Dorsolateral prefrontal cortex (tissue), 122 donors: ENCODE measurements at places on chromosomes 6 and 20.
A peak's percentile ranks its signal among the peaks of the same experiment; 100 is the strongest.

GRCh38 chr20:43840382-43841070 lies 74.1 kb upstream of the TOX2 start:
- no peak for DNase-seq

- no peak for DNase-seq
Observed at GRCh38 chr20:22686097-22686496, 101.7 kb upstream of the FOXA2 start.

DNA sequence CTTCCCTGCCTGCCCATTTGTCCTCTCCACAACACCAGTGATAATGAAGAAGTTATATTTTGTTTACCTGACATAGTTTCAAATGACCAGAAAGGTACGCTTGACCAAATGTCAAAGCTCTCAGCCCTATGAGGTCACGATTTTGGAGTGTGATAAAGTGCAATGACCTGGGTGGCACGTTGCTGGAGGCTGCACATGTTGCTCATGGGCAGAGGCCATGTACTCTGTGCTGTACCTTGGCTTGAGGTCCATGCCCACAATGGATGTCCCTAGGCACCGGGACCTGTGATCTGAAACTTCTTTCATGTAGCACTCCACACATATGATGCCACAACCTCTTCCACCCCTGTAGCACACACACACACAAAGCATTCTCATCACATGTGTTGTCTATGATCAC lies 164.0 kb upstream of the HEY2 start:
- no peak for DNase-seq

GRCh38 chr6:111854683-111855082 lies 18.6 kb downstream of the FYN start:
- DNase-seq = no peak

- DNase-seq = no peak
Observed at GRCh38 chr6:2630359-2630758, 120.4 kb downstream of the MYLK4 start.

GRCh38 chr20:24872291-24873024 lies 76.6 kb upstream of the CST7 start:
- DNase-seq = no peak

GRCh38 chr6:139151425-139152087 lies 16.7 kb downstream of the HECA start:
- DNase-seq = no peak

DNA sequence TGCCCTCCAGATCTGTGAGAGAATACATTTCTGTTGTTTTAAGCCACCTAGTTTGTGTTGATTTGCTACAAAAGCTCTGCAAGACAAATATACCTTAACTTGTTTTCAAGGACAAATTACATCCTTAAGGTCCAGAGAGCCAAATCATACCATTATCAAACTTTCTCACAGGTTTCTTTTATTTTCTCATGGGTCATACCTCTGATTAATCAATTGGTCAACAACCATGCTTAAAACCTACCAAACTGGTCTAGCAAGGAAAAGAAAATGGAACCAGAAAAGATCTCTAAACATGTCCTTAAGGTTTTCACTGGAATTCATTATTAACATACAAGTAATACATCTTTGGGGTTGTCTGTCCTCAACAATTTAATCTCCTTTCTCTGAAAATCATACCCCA lies 535.0 kb downstream of the CD83 start:
- DNase-seq = no peak

DNA sequence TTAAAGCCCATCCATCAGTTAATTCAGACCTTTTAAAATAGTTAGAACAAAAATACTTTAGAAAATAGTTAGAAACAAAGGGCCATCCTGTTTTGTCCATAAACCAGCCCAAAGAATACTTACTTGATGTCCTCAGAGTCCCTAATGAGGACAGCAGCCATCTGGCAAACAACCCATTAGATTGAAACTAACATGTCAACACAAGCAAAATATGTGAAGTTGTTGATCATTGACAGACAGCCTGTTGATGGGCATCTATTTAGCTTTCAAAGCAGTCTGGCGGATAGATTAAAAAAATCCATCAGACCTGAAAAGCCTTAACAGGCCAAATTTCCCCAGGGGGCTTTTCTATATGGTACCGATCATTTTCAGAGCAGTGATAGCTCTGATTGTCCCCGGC lies 154.2 kb upstream of the TSHZ2 start:
- DNase-seq = no peak

GRCh38 chr6:83215131-83216047 lies 22.2 kb downstream of the RWDD2A start:
- peak; percentile 74 for DNase-seq

DNA sequence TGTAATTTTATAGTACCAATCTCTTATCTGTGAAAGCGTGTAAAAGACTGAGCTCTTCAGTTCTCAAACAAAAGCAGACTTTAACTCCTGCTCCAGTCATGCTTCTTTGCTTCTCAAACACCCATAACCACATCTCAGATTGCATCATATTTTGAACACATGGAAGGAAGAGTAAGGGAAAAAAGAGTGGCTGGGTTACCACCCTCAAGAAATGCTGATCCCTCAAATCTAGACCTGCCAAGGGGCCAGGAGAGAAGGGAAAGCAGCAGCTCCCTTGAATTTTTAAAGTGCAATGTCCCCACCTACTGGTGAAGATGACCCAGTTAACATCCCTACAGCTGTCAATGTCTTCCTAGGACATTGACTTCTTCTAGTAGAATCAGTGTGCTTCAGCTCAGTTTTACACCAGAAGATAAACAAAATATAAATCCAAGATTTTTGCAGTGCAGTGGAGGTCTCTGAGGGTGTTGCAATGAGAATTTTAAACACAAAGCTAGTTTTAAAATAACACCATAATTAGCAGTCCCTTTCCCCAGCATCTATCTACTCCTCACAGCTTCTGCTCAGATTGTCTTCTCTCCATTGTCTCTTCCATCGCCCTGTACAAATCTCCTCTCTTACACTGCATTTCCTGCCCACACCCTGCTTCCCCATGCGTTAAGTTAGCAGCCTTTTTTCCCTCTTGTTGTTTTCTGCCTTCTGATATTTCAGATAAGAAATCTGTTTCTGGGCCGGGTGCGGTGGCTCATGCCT lies 22.6 kb upstream of the HLA-DQB2 start:
- no peak for DNase-seq

DNA sequence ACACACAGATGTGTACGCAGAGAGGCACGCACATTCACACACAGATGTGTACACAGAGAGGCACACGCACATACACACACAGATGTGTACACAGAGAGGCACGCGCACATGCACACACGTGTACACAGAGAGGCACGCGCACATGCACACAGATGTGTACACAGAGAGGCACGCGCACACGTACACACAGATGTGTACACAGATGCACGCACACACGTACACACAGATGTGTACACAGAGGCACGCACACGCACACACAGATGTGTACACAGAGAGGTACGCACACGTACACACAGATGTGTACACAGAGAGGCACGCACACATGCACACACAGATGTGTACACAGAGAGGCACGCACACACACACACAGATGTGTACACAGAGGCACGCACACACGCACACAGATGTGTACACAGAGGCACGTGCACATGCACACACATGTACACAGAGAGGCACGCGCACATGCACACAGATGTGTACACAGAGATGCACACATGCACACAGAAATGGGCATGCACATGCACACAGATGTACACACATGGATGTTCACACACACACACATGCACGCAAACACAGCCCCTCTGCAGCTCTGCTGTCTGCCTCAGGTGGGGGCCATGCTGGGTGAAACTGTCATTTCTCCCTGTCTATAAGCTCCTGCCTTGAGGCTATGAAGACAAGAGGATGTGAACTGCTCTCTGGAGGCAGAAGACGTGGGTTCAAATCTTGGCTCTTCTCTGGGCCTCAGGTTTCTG lies 14.3 kb upstream of the MYT1 start:
- DNase-seq = peak; percentile 23

- DNase-seq = no peak
Observed at GRCh38 chr20:49984426-49985153, 1.8 kb downstream of the SNAI1 start.

DNA sequence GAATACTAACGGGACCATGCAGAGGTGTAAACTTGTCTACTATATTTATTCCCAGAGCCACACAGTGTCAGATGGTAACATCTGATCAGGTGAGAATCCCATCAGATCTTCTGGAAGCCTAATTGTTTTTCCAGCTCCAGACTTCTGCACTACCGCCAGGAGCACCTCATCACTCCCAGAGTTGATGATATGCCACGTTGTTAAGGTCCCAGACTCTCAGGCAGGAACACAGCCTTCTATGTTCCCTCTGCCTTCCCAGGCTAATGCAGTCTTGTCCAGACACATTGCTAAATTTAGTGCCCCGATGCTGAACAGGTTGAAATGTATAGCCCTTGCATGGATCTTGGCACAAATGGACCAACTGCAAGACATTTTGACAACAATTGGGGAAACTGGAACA lies 86.2 kb downstream of the PROKR2 start:
- DNase-seq = no peak

GRCh38 chr20:52420805-52421204 lies 229.2 kb upstream of the ZFP64 start:
- no peak for DNase-seq

- DNase-seq = no peak
Observed at GRCh38 chr6:160337301-160337700, 10.9 kb upstream of the SLC22A3 start.

DNA sequence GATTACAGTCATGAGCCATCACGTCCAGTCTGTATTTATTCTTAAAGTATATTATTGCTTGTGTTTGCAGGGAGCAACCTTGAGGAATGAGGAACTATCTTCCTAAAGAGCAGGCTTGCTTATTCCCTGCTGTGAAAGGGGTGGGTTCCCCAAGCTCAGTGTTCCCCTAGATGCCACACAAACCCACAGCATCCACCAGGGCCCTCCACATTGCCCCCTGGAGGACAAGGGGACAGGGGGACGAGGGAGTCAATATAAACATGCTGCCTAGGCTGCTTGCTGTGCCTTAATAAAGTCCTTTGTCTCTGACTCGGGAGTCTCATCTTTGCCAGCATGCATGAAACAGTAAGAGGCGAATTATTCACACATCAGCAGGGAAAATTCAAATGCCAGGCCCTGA lies 8.0 kb upstream of the IDH3B start:
- no peak for DNase-seq

- DNase-seq = peak; percentile 75
Observed at GRCh38 chr6:108557494-108558371, 3.0 kb upstream of the FOXO3 start.

- DNase-seq = no peak
Observed at GRCh38 chr6:9138936-9139335, 703.6 kb upstream of the SLC35B3 start.

GRCh38 chr20:51309128-51309527 lies 233.4 kb downstream of the NFATC2 start:
- no peak for DNase-seq

DNA sequence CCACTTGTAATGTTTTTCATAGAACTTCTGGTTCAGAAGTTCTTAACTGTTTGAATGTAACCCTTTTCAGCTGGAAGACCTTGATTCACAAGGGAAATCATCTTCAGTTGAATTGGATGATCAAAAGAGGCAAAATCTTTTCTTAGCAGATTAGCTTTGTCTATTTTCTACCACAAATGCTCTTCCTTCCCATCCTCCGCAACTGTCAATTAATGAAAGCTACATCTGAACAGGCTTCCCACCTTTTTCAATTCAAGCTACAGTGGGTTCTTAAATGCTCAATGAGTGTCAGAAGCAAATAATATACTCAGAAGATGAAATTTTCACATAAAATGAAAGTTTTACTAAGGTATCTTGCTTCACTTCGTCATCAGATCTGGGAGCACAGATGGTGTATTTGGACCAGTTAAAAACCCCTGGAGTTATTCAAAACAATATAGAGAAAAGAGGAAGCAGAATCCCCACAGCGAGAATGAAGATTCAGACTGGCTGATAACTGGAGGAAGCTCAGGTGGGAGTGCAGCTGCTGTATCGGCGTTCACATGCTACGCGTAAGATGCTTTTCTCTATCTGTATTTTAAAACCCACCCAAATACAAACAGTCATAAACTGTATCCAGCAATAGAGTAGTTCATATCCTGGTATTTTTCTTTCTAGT lies 19.4 kb downstream of the QRSL1 start:
- no peak for DNase-seq

DNA sequence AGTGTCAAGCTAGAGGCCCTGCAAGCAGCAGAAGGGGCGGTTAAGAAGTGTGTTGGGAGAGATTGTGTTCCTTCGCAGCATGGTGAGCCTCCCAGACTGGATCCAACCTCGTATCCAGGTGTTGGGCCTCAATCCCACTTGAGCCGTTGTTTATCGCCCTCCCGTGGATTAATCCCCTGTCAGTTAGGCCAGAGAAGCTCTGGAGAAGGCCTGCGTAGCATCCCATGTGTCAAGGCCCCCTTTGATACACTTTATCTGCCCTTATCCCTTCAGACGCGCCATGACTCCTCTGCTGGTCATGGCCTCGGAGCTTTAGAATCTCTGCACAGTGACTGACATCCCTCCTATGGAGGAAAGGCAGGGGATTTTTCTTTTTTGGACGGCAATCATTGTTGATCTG lies 181.0 kb downstream of the ZFP64 start:
- no peak for DNase-seq

- no peak for DNase-seq
Observed at GRCh38 chr20:43538878-43539700, 19.7 kb upstream of the SGK2 start.

DNA sequence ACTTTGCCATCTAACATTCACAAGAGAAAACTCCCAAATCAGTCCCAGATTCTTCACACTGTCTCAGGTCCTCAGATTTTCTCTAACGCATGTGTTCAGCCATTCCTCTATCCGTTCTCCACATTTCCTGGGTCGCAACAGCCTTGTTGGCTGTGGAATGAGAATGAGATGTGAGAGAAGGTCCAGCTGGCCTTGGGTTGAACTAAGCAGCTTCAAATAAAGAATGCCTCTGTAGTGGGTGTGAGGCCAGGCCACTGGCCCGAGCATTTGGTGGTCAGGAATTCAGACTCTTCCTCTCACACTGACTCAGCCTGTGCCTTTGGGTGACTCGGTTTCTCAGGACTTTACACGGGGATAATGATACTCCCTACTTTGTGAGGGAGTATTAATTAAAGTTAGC lies 73.8 kb upstream of the CCN6 start:
- no peak for DNase-seq

DNA sequence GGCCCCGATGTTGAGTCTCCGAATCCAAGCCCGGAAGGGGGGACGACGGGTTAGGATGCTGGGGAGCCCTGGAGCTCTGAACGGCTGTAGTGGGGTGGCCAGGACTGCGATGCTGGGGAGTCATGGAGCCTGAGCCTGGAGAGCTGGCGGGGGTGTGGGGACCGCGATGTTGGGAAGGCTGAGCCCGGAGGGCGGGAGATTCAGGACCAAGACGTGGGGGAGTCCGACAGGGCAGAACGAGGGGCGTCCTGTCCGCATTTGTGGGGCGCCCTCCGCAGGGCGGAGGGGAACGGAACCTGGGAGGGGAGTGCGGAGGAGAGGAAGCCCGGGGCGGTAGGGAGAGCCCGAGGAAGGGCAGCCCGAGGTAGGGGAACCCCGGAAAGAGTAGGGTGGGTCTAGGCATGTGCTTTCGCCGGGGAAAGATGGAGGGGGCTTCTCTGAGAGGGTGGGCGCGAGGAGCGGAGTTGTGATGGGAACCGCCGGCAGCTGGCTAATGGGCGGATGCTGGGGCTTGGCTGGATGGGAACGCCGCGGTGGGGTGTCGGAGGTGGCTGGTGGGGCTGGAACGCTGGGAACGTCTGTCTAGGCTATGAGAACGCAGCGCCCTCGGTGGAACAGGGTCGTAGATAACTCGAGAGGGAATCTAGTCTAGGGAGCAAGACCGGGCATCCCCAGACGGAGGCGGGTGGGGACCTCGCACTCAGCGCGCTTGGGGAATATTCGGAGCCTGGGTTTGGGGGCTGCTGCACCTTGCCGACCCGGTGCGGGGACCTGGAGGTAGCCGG lies 684 bp downstream of the PAQR8 start:
- peak; percentile 25 for DNase-seq

- DNase-seq = no peak
Observed at GRCh38 chr6:3841711-3842565, 7.2 kb upstream of the FAM50B start.
